Spleen (tissue), 13 donors: ENCODE measurements at places on chromosomes 5 and 9. TPM values are rescaled to one million over a fixed set of nuclear protein-coding genes. Genes with fewer than 3 reads are reported as not detected.

RNF224 gene
- not detected for total RNA-seq

MYMK gene
- not detected for total RNA-seq

PAPPA gene
- total RNA-seq = 1.1 TPM

- no peaks in the 10 kb centered on the region for H3K36me3 ChIP-seq
- H3K27ac ChIP-seq = no peak overlapping the region
- no peak overlapping the region for H3K4me3 ChIP-seq
- no peaks in the 10 kb centered on the region for H3K27me3 ChIP-seq
- no peaks in the 10 kb centered on the region for H3K4me1 ChIP-seq
- no peak for DNase-seq
Observed at GRCh38 chr9:69546265-69546664, 125.9 kb downstream of the APBA1 start.

DNA sequence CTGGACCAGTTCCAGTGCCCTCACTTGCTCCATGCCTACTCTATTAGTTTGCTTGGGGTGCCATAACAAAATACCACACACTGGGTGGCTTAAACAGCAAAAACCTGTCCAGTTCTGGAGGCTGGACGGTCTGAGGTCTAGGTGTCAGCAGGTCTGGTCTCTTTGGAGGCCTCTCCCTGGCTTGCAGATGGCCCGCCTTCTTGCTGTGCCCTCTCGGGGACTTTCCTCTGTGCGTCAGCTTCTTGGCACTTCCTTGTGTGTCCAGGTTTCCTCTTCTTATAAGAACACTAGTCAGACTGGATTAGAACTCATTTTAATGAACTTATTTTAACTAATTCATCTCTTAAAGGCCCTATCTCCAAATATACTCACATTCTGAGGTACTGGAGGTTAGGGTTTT is 97.2 kb downstream of the CARTPT start:
- no peak for DNase-seq
- no peaks in the 10 kb centered on the region for H3K4me1 ChIP-seq
- no peak overlapping the region for H3K4me3 ChIP-seq
- no peak overlapping the region for H3K27ac ChIP-seq
- no peaks in the 10 kb centered on the region for H3K27me3 ChIP-seq

DNA sequence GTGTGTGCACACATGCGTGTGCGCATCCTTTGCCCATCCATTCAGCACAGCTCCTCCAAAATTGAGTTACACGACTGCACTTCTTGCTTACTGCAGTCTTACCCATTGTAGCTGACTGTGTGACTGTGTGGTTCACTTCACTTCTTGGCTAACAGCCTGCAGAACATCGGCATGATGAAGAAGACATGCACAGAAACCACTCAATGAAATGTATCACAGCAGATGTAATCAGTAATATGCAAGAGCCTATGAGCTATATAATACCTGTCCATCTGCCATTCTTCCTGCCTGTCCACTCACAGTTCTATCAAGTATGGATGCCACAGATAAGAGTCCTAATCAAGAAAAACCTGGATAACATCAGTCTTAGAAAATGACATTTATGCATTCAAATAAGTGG is 83.9 kb downstream of the TRPM3 start:
- H3K27me3 ChIP-seq = no peaks in the 10 kb centered on the region
- no peak overlapping the region for H3K4me3 ChIP-seq
- H3K4me1 ChIP-seq = no peaks in the 10 kb centered on the region
- H3K36me3 ChIP-seq = no peaks in the 10 kb centered on the region

DNA sequence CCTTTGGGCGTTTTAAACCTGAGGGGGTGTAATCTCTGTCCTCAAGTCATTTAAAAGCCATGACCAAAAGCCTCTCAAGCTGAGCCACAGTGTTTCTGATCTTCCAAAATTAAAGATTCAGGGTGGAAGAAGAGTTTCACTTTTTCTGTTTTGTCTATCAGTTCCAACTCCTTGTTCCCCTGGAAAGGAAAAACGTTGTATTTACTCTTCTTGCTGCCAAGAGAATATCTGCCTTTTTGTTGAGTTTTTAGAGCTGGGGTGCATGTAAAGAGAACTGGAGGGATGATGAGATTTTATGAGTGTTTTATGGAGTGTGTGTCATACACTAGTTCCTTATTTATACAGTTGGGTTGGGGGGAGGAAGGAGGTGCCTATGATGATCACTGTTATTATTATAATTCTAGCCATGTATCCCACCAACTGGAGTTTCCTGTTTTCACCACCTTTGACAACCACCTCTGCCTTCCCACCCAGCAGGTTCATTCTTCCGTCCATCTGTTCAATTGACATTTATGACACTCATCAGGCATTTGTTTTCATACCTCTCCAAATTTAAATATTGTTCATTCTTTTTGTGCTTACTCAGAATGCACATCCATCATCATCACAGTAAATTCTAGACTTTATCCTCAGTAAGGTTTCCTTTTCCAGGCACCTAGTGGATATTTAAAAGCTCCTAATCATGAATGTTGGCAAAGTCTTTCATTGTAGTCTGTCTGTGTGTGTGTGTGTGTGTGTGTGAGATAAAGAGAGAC is 97.9 kb upstream of the MPDZ start:
- H3K4me3 ChIP-seq = no peak overlapping the region
- H3K36me3 ChIP-seq = no peaks in the 10 kb centered on the region
- no peaks in the 10 kb centered on the region for H3K27me3 ChIP-seq
- H3K4me1 ChIP-seq = no peaks in the 10 kb centered on the region
- DNase-seq = no peak

DNA sequence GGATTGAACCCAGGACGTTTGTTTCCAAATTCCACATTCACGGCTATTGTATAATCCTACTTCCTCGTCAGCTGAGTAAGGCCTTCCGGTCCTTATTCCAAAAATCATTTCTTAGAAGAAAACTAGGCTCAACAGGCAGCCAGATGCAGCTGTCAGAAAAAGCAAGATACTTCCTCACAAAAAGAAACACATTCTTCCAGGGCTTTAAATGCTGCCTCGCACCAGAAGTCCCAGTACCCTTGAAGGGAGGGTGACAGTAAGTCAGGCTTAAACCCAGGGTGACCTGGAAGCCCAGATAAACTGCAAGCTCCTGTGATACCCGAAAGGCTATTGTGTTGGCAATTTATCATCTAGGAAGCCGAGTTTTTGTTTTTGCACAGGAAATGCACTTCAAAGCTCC is 414.0 kb downstream of the NFIB start:
- H3K27ac ChIP-seq = peak overlapping the region; percentile 44
- H3K36me3 ChIP-seq = no peaks in the 10 kb centered on the region
- no peaks in the 10 kb centered on the region for H3K27me3 ChIP-seq
- no peak overlapping the region for H3K4me3 ChIP-seq
- H3K4me1 ChIP-seq = no peaks in the 10 kb centered on the region
- DNase-seq = no peak

DNA sequence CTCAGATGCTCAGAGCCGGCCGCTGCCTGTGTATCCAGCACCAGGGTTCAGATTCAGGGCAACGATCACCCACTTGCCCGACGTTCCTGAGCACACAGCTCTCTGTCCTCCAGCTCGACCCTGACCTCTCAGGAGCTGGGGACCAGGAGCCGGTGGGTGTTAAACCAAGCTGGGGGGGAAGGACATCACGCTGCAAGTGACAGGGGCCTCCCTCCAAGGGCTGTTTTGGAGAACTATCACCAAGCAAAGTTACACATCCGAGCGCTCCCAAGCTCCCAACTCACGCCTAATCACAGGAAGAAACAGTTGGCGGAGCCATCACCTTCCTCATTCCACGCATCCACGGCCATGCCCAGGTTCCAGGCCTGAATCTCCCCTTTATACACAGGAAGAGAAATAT is 51.5 kb upstream of the ZNF354A start:
- no peaks in the 10 kb centered on the region for H3K27me3 ChIP-seq
- H3K27ac ChIP-seq = no peak overlapping the region
- no peaks in the 10 kb centered on the region for H3K36me3 ChIP-seq
- no peak overlapping the region for H3K4me3 ChIP-seq
- no peak for DNase-seq
- peaks cover 9% of the 10 kb centered on the region for H3K4me1 ChIP-seq

DNA sequence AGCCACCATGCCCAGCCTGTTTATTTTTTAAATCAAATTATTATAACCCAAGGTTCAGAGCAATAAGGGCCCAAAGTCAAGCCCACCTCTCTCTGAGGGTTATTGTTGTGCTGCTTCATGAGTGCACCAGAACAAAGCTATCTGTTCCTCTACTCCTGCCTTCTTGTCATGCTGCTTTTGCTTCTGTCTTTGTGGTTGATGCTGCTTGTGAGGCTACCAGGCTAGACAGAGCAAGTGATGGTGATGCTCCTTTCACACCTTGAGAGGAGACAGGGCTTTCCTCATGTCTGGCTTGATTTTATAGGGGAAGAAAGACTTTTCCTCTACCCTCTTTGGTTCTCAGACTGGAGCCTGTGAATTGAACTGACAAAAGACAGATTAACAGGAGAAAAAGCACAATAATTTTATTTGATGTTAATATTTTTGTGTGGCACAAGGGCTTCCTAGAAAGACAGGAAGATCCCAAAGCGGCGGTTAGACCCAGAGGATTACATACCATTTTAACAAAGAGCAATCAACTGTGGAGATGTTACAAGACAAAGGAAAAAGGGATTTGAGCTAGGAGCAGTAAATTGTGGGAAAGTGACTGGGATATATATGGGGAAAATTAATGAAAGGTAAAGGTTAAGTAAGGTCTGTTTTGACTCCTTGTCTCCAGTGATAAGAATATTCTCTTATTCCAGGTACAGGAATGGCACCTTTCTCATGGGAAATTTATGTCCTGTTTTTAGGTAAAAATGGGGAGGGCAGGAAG is 4.4 kb upstream of the CD180 start:
- H3K27me3 ChIP-seq = no peaks in the 10 kb centered on the region
- no peak overlapping the region for H3K4me3 ChIP-seq
- peaks cover 23% of the 10 kb centered on the region for H3K4me1 ChIP-seq
- no peaks in the 10 kb centered on the region for H3K36me3 ChIP-seq

DNA sequence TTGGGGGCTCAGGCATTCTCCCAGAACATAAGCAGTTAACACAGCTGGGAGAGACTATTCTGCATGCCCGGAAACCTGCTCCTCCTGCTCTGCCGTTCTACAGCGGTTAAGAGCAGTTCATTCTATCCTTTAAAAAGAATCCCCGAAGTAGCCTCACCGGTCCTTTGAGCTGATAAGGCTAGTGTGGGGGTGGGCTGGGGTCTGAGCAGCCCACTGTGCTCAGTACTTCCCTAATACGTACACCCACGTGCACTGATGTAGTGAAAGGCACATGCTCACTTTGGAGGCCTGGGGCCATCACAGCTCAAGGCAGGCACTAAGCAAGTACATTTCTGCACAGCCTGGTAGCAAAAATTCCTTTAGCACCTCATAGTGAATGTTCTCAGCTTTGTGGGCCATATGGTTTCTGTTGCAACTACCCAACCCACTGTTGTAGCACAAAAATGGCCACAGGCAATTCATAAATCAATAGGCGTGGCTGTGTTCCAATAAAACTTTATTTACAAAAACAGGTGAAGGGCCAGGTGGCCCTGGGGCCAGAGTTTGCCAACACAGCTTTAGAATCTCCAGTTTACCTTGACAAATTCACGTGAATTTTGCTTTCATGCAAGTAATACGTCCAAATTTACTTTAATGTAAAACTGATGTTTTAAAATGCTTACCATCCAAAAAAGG is 136.4 kb downstream of the ZNF354C start:
- H3K27me3 ChIP-seq = no peaks in the 10 kb centered on the region
- peaks cover 22% of the 10 kb centered on the region for H3K4me1 ChIP-seq
- H3K27ac ChIP-seq = no peak overlapping the region

- H3K27ac ChIP-seq = no peak overlapping the region
- H3K4me3 ChIP-seq = no peak overlapping the region
- no peaks in the 10 kb centered on the region for H3K4me1 ChIP-seq
- H3K36me3 ChIP-seq = no peaks in the 10 kb centered on the region
- no peak for DNase-seq
- no peaks in the 10 kb centered on the region for H3K27me3 ChIP-seq
Observed at GRCh38 chr5:39759701-39760100, 334.9 kb upstream of the DAB2 start.

DNA sequence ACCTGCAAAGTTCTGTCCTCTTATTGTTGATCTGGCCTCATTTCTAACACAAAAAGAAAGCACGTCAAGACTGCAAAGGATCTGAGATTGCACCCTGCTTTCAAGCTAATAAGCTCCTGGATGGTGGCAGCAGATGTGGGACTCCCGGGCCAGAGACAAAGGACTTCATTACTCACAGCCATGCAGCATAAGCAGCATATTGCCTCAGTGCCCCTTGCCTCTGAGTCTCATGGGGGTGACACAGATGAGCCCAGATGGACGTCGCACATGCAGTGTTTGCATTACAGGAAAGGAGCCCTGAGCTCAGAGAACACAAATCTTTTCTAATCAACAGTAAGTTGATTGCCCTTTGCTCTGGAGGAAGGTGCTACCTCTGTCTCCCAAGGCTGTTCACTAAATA is 105.0 kb downstream of the SLC28A3 start:
- DNase-seq = no peak
- no peak overlapping the region for H3K27ac ChIP-seq
- no peaks in the 10 kb centered on the region for H3K27me3 ChIP-seq
- H3K36me3 ChIP-seq = no peaks in the 10 kb centered on the region
- H3K4me3 ChIP-seq = no peak overlapping the region
- peaks cover 7% of the 10 kb centered on the region for H3K4me1 ChIP-seq

- peak; percentile 50 for DNase-seq
- H3K4me1 ChIP-seq = no peaks in the 10 kb centered on the region
- peak overlapping the region; percentile 42 for H3K27ac ChIP-seq
- H3K36me3 ChIP-seq = no peaks in the 10 kb centered on the region
- no peak overlapping the region for H3K4me3 ChIP-seq
- peaks cover 39% of the 10 kb centered on the region for H3K27me3 ChIP-seq
Observed at GRCh38 chr9:126146254-126147145, 180.1 kb upstream of the MVB12B start.
